Activated CD4-positive, alpha-beta T cell treated with anti-CD3 and anti-CD28 coated beads, Interleukin-10, Interleukin-2, amounts not matched to agents 100 ng/mL and 50 ng/mL, durations not matched to agents 16 hours and 8 hours (primary cell): ENCODE measurements at places on chromosomes 2 and 18.
A peak's percentile ranks its signal among the peaks of the same experiment; 100 is the strongest.

GRCh38 chr18:59752666-59753065 lies 55.4 kb upstream of the CCBE1 start:
- no peak for DNase-seq

GRCh38 chr2:146952696-146953095 lies 892.1 kb upstream of the ACVR2A start:
- no peak for DNase-seq

DNA sequence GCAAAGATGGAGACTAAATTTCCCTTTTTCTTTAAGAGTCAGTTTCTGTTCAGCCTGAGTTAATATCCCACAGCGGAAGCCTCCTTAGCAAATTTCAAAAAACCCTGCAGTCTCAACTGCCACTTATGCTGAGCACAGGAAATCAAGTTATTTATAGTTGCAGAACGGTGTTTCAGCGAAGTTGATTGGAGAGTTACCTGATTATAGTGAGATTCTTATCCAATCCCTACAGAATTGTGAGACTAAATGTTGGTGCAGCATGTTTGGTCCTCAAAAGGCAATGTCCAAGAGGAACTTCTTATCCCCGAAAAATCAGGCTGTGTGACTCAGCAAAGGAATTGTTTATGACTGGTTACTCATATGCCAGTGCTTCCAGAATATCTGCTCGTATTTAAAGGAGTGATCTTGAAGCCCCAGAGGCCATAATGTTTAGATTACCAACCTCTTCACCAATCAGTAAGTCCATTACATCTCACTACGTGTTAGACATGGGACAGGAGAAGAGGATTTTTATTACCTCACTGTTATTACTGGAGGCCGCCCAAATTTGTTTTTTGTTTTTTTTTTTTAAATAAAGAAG lies 67.9 kb downstream of the LRRFIP1 start:
- peak; percentile 79 for DNase-seq

DNA sequence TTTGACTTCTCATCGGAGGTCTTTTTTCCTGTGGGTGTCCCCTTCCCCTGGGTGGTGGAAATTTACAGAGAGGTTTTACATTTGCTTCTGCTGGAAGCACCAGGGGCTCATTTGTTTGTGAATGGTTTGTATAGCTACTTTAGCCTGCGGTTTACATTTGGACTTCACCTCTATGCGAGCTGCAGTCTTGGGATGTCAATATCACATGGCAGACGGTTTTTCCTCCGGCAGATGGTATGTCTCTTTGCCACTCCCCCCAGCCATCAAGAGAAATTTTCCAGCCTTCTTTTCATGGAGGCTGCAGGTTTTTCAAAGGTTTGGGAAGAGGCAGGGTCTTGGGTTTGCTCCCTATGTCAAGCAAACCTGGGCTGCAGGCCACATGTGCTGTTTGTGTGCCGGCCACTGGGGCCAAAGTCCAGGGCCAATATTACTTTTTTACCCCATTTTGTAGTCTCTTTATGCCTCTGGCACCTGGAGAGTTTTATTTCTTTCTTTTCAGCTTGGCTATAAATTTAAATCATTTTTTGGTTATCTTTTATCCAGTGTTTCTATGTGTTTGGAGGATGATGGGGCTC lies 23.9 kb upstream of the BOD1L2 start:
- no peak for DNase-seq

- no peak for DNase-seq
Observed at GRCh38 chr2:64650722-64651338, 2.9 kb downstream of the SERTAD2 start.

DNA sequence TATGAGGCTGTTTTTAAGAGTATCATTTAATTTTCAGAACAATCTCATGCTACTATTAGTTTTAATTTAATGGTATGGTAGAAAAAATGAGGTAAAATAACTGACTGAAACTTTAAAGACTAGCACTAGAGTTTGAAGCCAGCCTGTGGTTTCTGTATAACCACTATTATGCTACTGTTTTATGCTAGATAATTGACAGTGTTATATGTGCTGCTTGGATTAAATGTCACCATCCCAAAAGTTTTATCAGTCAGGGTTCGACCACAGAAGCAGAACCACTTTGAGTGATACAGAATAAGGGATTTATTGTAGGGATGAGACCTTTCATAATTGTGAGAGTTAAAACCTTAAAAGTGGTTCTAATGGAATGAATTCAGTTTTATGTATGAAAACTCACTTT lies 271.6 kb downstream of the PTGR3 start:
- no peak for DNase-seq

DNA sequence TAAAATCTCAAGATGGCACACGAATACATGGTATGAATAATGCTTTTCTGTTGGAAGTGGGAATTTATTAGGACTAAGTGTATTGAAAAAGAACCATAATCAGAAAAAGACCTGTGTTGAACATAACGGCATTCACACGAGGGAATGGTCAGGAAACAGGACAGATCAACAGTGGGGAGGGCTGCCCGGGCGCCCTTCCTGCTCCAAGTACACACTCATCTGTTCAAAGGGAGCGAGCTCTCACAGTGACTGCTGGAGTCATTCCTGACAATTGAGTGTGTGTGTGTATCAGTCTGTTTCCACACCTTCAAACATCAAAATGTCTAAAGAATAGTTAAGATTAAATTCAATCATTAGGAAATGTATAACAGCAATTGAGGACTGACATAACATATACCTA lies 167.2 kb downstream of the HDAC4 start:
- no peak for DNase-seq

- DNase-seq = no peak
Observed at GRCh38 chr2:71756280-71756906, 303.0 kb downstream of the DYSF start.

DNA sequence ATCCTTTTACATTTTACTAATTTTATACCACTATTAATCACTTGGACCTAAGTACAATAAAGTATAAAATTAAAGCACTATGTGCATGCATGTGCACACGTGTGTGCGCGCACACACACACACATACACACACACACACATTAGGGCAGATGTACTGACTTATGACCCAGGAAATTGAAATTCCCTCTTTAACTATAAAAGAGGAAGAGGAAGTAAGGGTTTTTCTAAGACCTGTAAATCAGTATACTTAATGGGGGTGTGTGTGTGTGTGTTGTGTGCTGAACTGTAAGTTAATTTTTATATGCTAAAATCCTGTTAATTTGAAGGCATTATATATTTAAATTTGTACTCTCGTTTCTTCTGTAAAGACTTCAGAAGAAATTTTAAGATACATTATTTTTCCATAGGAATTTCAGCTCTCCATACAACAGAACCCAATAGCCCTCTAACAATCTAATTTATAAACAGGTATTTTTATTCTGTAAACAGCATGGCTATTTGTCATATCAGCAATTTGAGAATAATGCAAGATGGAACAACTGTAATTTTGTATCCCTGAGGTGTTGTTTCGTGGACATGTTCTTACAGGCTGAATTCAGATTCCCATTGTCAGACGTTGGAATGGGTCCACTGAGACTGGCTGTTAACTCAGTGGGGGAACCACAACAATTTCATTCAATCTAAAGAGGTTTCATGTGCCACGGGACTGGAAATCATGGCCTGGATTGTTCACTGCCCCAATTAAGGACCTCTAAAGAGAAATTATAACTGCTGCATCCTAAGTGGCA lies 90.9 kb downstream of the PLA2R1 start:
- no peak for DNase-seq

DNA sequence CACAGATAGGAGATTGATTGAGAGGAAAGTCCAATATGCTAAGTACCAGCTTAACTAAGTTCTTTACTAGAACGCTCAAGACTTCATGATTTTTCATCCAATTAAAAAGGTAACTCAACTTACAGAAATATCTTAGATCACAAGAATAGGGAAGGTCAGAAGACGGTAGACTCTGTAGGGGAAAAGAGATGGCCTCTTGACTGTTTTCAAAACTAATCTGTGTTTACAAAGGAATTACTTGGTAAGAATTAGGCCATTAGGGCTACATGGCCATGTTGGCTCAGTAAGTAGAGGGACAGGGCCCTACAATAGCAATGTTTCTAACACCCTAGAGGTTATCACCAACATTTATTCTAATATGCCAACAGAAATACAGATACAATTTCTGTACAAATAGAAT lies 172.7 kb upstream of the ZFP36L2 start:
- DNase-seq = no peak

GRCh38 chr2:200408428-200409316 lies 101.2 kb downstream of the KCTD18 start:
- peak; percentile 26 for DNase-seq

DNA sequence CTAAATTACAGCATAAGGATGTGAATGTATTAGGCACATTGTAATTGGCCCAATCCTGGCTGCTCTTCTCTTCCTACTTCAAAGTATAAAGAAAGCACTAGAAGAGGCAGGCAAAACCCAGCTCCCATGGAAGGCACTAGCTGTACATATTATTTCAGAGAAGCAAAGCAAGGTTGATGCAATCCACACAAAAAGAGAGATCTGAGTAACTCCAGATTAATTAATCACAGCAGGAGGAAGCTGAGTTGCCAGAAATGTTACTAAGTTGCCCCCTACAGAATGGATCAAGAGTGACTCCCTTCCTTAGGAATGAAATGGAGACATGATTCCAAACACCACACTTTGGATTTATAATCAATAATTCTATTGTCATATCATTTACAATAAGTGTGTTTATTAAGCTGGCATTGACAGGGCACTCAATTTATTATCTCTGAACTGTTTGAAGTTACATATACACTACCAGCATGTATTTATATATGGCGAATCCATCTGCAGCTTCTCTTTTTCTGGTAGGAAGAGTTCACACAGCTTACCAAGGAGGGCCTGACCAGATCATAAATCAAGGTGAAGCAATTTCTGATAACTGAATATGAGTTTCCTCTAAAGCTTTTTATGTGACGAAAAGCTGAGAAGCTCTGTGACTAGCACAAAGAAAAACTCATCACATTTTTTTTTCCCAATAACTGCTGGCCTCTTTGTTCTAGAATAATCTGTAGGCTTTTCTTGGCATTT lies 393.1 kb upstream of the LYPD1 start:
- no peak for DNase-seq

DNA sequence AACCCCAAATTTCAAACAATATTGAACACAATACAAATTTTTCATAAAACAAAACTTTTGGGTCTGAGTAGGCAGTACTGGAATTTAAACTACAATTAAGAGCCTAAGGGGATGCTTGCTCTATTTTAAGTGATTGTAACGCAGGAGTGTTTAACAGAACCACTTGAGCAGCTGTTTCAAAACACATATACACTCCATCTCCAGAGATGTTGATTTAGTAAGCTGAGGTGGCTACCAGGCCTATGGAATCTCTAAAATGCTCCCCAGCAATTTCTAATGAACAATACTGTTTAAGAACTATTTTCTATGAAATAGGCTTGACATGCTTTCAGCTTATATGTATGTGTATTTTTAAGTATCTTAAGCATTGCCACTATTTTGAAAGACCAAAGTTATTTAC lies 58.5 kb downstream of the SP3 start:
- DNase-seq = no peak

- no peak for DNase-seq
Observed at GRCh38 chr2:75606761-75607399, 39.7 kb upstream of the MRPL19 start.

GRCh38 chr2:23241611-23242245 lies 143.3 kb upstream of the KLHL29 start:
- no peak for DNase-seq

DNA sequence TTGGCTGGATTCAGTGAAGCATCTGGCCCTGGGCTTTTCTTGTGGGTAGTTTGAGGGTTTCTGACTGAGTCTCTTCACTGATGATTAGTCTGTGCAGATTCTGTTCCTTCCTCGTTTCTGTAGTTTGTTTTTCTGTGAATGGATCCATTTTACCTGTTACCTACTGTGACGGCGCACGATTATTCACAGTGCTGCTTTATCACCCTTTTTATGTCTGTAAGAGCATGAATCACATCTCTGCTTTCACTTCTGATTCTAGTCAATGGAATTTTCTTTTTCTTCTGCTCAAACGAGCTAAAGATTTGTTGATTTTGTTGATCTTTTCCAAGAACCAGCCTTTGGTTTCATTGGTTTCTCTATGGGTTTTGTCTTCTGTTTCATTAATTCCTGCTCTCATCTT lies 60.8 kb downstream of the SLC66A2 start:
- DNase-seq = peak; percentile 55

GRCh38 chr2:236874866-236875481 lies 210.7 kb upstream of the COPS8 start:
- DNase-seq = no peak

DNA sequence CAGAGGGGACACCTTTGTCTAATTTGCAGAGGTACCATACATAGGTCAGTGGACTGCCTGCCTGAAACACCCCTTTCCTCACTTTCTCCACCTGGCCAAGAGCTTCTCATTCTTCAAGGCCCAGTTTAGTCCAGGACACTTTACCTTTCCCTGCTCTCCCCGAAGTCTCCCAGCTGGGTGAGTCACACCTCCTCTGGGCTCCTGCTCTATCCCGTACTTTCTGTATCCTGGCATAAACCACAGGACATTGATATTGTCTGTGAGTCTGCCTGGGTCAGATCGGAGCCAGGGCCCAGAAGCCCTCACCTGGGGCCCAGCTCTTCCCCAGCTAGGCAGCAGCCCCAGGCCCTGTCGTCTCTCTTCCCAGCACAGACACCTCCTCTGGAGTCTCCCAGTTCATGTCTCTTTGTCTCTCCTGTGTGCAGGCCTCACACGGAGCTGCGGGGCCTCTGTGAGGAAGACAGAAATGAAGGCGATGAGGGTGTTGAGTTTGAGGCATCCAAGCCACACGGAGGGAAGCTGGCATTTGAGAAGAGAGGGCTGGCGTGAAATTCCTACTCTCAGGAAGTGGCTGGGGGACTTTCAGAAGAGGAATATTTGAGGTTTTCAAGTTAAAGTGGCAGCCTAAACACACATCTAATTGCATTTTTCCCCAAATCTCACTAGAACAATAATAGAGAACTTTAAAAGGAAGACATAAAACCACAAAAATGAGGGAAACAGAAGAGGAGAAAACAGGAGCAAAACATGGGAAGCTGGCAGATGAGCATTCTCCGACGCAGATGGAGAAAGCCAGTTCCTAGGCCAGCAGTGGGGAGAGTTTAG lies 79.6 kb upstream of the LAPTM4A start:
- no peak for DNase-seq

GRCh38 chr2:47429795-47430194 lies 26.8 kb downstream of the MSH2 start:
- no peak for DNase-seq

- no peak for DNase-seq
Observed at GRCh38 chr2:11930211-11930761, 183.9 kb downstream of the LPIN1 start.

DNA sequence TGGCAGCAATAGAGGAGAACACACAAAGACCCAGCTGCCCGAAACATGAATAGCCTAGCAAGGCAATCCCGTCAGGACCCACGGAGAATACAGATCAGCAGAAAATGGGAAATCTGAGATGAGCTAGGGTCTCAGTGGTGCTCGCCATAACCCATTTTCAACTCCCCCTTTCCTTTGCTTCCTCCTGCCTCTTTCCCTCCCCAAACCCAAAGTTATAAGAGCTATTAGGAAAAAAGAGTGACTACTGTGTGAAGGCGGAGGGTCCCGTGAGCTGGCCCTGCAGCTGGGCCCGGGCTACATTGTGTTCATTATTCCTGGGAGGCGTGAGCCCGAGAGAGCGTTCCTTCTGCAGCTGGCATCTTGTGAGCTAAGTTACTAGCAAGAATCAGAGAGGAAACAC lies 118.4 kb downstream of the PID1 start:
- DNase-seq = no peak

- DNase-seq = no peak
Observed at GRCh38 chr2:79189465-79189864, 29.9 kb upstream of the REG3A start.

- DNase-seq = no peak
Observed at GRCh38 chr2:74632209-74632938, 15.8 kb downstream of the M1AP start.

GRCh38 chr2:226965376-226965775 lies 129.5 kb downstream of the RHBDD1 start:
- DNase-seq = no peak
